ENCODE measurements at places on chromosomes 1 and 21.

- DNase-seq: no peak
Measured at GRCh38 chr1:220497220-220497947, 30.6 kb upstream of the MARK1 start.

- DNase-seq: no peak
Measured at GRCh38 chr1:174079796-174080195, 57.6 kb upstream of the RC3H1 start.

- no peak for DNase-seq
Measured at GRCh38 chr1:159067699-159068621, 8.6 kb downstream of the AIM2 start.

DNA sequence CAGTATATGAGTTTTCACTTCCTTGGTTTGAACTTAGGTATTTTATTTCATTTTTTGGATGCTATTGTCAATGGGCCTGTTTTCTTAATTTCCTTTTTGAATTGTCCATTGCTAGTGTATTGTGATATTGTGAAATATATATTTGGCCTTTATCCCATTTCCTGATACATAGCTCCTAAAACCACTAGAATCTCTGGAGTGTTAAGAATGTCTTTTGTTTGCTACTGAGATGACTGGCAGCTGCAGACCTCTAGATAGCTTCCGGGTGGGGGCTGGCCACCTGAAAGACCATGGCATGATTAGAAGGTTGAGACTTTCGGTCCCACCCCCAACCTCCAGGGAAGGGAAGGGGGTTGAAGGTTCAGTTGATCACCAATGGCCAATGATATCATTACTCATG is 245.4 kb downstream of the KCNJ6 start:
- no peak for DNase-seq

- DNase-seq: no peak
Measured at GRCh38 chr1:22751124-22751531, 40.5 kb downstream of the EPHB2 start.

- no peak for DNase-seq
Measured at GRCh38 chr1:94247138-94248094, 10.0 kb upstream of the ARHGAP29 start.

Measured in SK-N-MC (cell line).